CD4-positive, alpha-beta T cell treated with Interleukin-17A for 4 hours (primary cell): ENCODE measurements at places on chromosomes 12 and 14.

GRCh38 chr14:84785996-84786395 is 743.9 kb upstream of the FLRT2 start:
- DNase-seq: no peak

DNA sequence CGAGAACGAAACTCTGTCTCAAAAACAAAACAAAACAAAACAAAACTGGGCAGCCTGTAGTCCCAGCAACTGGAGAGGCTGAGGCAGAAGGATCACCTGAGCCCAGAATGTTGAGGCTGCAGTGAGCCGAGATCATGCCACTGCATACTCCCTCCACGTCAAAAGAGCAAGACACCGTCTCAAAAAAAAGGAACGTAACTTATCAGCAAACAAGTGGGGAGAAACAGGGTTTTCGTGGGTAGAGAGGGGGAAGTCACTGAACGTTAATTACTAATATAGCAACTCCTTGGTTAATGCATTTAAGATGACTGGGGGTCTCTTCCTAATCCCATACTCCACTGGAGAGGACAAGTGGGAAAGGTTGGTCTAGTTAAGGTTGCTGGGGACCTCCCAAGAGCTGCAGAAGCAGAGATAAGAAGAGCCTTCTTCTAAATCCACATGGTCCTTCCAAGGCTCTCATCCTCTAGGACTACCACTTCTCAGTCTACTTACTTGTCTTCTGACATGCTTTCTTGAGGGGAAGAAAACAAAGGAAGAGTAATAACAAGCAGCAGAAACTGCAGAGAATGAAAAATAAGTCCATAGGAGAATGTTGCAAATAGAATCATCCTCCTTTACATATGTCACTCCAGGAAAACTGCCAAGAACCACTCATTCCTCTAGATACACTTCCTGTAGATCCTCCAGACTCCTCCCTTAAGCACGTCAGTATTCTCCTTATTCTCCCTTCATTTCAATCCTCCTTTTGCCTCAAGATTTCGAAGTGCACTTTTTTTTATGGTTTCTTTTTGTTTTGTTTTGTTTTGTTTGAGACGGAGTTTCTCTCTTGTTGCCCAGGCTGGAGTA is 5.8 kb downstream of the NUMB start:
- DNase-seq: no peak

DNA sequence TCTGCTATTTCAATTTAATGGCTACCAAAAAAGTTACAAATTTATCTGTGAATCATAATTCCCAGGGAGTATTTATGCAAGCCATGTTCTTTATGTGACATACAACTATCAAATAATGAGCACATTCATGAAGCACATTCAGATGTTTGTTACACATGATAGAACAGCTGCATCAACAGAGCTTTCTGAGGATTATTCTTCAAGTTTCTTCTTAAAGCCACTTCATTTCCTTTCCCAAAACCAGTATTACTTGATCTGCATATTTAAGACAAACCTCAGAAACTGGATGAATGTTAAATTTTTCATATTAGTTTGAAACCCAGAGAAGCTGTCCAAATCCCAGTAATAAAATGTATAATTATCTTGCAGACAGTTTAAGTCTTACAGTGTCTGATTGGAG is 73.6 kb upstream of the SOX5 start:
- no peak for DNase-seq

- DNase-seq: no peak
These were observed 6.2 kb upstream of the KRT86 start for GRCh38 chr12:52268212-52268611.

- DNase-seq: peak; percentile 60
These were observed 842 bp downstream of the OAS2 start for GRCh38 chr12:112979041-112979680.

- no peak for DNase-seq
These were observed 73.0 kb upstream of the ATF1 start for GRCh38 chr12:50690925-50691324.
